ENCODE measurements at places on chromosomes 7 and 10. TPM values are rescaled to one million over a fixed set of nuclear protein-coding genes. Genes with fewer than 3 reads are reported as not detected.

The CRPPA gene
- polyA plus RNA-seq = 0.66 TPM

The MYO3A gene
- polyA plus RNA-seq = not detected

The TRIM74 gene
- polyA plus RNA-seq = not detected

The VGF gene
- 0.04 TPM for polyA plus RNA-seq

The CLRN3 gene
- polyA plus RNA-seq = not detected

The AEBP1 gene
- 0.18 TPM for polyA plus RNA-seq

The LAMB4 gene
- polyA plus RNA-seq = 3.7 TPM
